ENCODE measurements at places on chromosomes 12 and 14.

DNA sequence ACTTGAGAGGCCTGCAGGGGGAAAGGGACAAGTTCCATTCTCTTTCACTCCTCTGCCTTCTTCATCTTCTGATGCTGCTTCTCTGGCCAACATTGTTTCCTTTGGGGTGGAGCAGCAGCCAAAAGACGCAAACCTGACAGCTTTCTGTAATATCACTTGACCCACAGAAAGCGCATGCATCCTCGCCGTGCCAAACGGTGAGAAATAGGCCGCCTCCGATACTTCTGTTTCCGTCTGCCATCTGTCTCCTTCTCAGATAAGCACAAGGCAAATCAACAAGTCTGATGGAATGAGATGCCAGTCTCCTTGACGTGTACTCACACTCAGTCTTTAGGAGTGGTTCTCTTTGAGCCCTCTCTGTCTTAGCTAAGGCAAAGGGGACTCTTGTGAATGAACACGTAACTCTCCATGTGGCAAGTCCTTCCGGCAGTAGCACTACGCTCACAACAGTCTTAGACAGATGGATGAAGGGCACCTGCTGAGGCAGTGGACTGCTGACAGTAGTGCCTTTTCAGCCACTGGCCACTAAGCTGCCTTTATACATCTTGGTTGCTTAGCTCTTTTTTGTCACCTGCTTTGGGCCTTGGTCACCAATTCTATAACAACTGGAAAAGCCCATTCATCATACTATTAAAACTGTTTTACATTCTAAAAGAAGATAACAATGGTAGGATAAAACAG is 214.1 kb downstream of the FBXL14 start:
- DNase-seq = no peak

DNA sequence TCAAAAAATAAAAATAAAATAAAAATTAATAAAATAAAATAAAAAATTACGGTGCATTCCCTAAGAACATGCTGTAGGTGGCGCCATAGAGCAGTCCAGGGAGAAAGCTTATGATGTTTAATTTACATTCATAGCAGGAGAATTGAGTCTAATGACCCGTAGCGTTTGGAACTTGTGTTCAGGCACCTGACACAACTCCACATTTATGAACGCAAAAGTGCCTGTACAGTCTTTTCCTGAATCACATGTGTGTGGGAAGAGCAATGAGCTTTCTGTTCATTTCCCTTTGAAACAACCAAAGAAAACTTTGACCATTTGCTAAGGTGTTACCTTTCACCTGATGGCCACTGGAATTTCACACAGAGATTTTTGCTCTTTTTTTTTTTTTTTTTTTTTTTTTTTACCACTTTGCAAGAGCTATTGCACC is 60.6 kb upstream of the KCNA1 start:
- no peak for DNase-seq

DNA sequence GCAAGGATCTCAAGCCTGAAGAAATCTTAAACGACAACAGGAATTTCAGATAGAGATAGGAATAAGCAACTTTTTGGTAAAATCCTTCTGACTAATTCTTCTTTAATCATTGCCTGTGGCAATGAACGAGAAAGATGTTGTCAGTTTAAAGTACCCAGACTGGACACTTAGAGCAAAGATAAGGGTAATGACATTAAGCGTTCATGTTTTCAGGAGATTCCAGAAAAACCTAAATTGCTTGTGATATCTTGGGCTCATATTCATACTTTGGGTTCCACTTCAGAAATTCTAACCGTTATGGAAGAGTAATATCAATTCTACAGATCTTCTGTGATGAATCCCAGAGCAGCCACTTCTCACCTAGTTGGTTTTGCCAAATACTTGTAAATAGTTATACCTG is 73.7 kb upstream of the RHOJ start:
- DNase-seq = no peak

GRCh38 chr14:95460647-95461478 is 55.6 kb downstream of the SYNE3 start:
- DNase-seq = no peak

- no peak for DNase-seq
These were observed 176.7 kb downstream of the TMEM132D start for GRCh38 chr12:129727100-129727499.
